Liver (tissue), 10 donors: ENCODE measurements at places on chromosomes 6 and 20. TPM values are rescaled to one million over a fixed set of nuclear protein-coding genes. Genes with fewer than 3 reads are reported as not detected.
A peak's percentile ranks its signal among the peaks of the same experiment; 100 is the strongest.

TFAP2D gene
- total RNA-seq, result not detected

APOM gene
- total RNA-seq, result 164 TPM

GPRC6A gene
- not detected for total RNA-seq

DNA sequence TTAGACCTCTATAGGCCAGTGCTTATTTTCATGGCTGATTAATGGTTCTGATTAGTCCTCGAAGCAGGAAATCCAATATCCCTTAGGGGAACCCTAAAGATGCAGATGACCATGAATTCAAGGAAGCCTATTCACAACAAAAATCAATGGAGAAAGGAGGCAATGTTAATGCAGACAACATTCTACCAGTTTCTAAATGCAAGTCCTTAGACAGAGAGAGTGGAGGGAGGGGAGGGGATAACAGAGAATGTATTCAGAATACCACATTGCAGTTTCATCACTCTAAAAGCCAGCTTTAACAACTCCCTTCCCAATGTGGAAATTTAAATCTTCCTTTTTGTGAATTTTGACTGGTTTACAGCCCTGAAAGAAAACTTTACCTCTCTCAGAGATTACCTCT is 87.1 kb upstream of the POU3F2 start:
- H3K27ac ChIP-seq, result no peak overlapping the region
- no peak for DNase-seq
- H3K4me3 ChIP-seq, result no peak overlapping the region
- H3K27me3 ChIP-seq, result no peaks in the 10 kb centered on the region
- H3K4me1 ChIP-seq, result no peaks in the 10 kb centered on the region
- no peaks in the 10 kb centered on the region for H3K36me3 ChIP-seq

DNA sequence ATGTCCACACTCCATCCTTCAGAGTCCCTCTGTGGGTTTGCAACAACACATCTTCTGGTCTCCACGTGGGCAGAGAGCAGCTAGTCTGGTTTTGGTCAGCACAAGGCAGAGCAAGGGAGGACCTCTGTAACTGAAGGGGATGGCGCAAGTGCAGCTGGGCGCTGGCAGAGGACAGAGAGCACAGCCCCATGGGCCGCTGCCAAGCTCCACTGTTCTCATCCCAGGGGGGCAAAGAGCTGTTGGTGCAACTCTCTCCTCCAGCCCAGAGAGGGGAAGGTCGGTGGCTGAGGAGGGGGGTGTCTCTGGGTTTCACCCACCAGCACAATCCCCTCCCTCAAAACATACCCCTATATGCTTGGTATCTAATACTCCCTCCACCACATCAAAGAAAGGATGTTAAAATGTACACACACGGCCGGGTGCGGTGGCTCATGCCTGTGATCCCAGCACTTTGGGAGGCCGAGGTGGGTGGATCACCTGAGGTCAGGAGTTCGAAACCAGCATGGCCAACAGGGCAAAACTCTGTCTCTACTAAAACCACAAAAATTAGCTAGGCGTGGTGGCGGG is 9.1 kb downstream of the ATP9A start:
- peaks cover 3% of the 10 kb centered on the region for H3K4me1 ChIP-seq
- no peak for DNase-seq
- no peaks in the 10 kb centered on the region for H3K27me3 ChIP-seq
- peak overlapping the region; percentile 70 for H3K27ac ChIP-seq
- H3K4me3 ChIP-seq, result no peak overlapping the region

DNA sequence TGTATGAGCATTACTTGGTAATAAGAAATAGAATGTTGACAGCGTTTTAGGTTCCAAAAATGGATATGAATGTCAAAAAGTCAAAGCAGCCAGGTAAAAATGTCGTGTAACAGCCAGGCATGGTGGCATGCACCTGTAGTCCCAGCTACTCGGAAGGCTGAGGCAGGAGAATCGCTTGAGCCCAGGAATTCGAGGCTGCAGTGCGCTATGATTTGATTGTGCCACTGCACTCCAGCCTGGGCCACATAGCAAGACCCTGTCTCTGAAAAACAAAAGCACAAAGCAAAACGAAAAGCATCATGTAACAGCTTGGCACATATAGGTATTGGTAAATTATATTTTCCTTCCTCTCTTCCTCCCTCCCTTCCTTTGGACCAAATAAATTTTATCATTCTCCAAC is 16.2 kb upstream of the FOXP4 start:
- no peak for DNase-seq
- H3K4me3 ChIP-seq, result no peak overlapping the region
- no peaks in the 10 kb centered on the region for H3K36me3 ChIP-seq
- H3K27ac ChIP-seq, result no peak overlapping the region

- no peaks in the 10 kb centered on the region for H3K27me3 ChIP-seq
- peak; percentile 61 for DNase-seq
- peaks cover 4% of the 10 kb centered on the region for H3K4me1 ChIP-seq
- no peaks in the 10 kb centered on the region for H3K36me3 ChIP-seq
- no peak overlapping the region for H3K4me3 ChIP-seq
- H3K27ac ChIP-seq, result no peak overlapping the region
These were observed 593 bp downstream of the MMP24 start for GRCh38 chr20:35226884-35227681.

DNA sequence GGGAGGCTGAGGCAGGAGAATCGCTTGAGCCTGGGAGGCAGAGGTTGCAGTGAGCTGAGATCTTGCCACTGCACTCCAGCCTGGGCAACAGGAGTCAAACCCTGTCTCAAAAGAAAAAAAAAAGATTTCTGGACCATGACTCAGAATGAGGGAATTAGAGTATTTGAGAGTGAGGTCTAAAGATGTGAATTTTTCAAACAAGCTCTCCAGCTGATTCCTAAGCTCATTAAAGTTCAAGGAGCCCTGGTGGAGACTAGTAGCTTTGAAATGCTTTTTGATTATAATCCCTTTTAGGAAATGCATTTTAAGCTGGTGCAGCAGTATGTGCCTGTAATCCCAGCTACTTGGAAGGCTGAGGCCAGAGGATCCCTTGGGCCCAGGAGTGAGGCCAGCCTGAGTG is 21.8 kb upstream of the SRF start:
- no peak overlapping the region for H3K27ac ChIP-seq
- H3K4me3 ChIP-seq, result no peak overlapping the region
- H3K27me3 ChIP-seq, result no peaks in the 10 kb centered on the region
- no peaks in the 10 kb centered on the region for H3K36me3 ChIP-seq
- no peak for DNase-seq
- H3K4me1 ChIP-seq, result peaks cover 11% of the 10 kb centered on the region

GRCh38 chr6:24620637-24621036 is 25.4 kb downstream of the KIAA0319 start:
- no peaks in the 10 kb centered on the region for H3K4me1 ChIP-seq
- no peaks in the 10 kb centered on the region for H3K36me3 ChIP-seq
- H3K27ac ChIP-seq, result no peak overlapping the region
- H3K27me3 ChIP-seq, result no peaks in the 10 kb centered on the region
- no peak for DNase-seq
- no peak overlapping the region for H3K4me3 ChIP-seq

DNA sequence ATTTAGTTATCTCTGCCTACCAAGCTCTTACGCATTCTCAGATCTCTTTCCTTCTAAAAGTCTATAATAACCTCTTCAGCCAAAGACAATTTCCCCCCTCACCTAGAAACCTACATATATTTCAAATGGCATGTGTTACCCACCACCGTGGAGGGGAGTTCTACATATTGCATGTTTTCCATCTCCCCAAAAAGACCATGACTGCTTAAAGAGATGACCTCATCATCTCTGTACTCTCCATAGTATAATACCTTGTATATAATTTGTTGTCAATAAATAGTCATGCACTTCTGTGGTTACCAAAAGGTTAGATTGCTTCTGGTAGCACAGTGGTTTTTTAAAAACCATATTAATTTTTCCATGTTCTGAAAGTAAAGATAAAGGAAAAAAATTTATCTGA is 148.4 kb downstream of the TBX18 start:
- no peak overlapping the region for H3K4me3 ChIP-seq
- no peaks in the 10 kb centered on the region for H3K4me1 ChIP-seq
- no peak overlapping the region for H3K27ac ChIP-seq
- no peak for DNase-seq

DNA sequence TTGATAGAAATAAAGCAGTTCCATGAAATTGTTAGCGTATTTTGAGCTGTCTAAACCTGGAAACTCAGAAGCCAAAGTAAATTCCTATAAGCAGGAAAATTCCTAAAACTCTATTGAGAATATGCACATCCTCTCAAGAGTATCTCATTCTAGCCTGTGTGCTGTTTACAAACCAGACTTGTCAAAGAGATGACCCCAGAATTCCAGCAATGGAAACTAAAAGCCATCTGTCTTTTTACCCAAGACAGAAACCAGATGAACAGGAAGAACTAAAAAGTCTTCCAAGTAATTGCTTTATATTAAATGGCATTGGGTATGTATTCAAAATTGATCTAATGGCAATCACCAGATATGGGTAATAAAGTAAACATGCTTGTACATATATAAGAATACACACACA is 92.6 kb downstream of the COL19A1 start:
- H3K27ac ChIP-seq, result no peak overlapping the region
- H3K4me3 ChIP-seq, result no peak overlapping the region
- H3K27me3 ChIP-seq, result no peaks in the 10 kb centered on the region
- no peak for DNase-seq
- no peaks in the 10 kb centered on the region for H3K4me1 ChIP-seq
- no peaks in the 10 kb centered on the region for H3K36me3 ChIP-seq
